ENCODE measurements at places on chromosomes 12 and 14.

DNA sequence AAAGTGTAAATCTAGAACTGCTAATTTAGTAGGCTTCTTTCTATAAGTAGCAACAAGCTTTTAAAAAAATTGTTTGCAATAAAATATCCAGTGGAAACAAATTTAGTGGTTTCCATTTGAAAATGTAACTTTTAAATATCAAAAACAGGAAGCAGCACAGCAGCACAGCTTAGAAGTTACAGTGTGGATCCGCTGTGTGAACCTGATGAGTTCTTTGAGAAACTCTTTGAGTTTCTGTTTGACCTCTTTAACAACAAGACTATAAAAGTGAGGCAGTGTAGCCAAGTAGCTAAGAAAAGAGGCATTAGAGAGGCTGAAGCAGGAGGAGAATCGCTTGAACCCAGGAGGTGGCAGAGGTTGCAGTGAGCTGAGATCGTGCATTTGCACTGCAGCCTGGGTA is 178.3 kb downstream of the NAV3 start:
- DNase-seq, result no peak

DNA sequence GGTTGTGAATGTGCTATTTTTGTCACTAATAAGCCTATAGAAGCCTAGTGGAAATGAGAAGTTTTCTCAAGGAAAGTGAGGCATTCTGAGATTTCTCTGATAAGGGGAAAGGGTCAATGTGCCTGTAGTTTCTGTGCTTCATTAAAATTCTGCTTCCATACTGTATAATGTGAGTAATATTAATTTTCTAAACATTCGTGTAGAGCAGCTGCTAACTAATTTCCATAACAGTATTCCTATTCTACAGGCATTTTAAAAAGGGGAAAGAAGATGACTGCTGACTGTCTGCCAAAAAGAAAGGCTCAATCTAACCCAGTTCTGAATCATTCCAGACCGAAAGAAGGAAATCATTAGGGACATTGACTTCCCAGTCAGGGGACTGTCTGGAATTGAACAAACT is 293.3 kb upstream of the TMPO start:
- no peak for DNase-seq

GRCh38 chr14:102537981-102538601 is 28.5 kb upstream of the ANKRD9 start:
- DNase-seq, result no peak

DNA sequence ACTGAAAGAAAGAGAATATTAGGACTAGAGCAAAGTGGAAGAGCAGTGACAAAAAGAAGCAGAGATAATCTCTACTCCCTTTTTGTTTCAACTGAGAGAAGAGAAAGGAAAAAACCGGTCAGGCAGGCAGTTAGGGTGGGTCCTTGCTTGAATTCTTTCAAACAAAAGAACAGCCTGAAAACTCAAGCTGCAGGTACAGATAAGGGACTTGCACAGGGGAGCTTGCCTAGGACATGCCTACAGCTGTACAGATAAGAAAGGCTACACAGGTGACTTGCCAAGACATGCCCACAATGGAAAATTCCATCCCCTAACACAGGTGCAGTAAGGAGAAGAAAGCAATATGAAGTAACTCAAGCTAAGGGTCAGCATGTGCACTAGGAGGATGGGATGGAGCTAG is 532.2 kb upstream of the MIS18BP1 start:
- DNase-seq, result peak; percentile 48

- DNase-seq, result no peak
Observed at GRCh38 chr12:69843608-69844007, 18.6 kb downstream of the MYRFL start.

- no peak for DNase-seq
Observed at GRCh38 chr14:40312296-40312695, 880.1 kb upstream of the FBXO33 start.

GRCh38 chr14:44369401-44370123 is 137.5 kb downstream of the FSCB start:
- DNase-seq, result no peak

DNA sequence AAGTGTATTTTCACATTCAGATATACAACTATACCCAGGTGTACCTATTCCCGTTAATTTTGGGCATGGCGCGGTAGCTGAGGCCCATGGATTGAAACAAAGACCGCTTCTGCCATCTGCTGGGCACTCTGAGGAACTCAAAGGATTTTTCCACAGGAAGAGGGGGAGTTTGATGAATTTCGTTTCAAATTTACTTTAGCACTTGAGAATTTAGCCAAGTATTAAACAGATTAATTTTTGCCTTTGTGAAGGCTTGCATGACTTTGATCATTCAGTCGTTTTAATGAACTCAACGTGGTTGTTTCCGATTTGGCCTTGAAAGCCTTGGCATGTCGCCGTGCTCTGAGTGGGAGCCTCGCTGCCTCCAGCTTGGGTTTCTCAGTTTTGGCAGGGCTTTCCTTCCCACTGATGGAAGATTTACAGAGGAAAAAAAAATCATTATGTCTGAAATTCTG is 153.2 kb upstream of the DDHD1 start:
- peak; percentile 72 for DNase-seq

DNA sequence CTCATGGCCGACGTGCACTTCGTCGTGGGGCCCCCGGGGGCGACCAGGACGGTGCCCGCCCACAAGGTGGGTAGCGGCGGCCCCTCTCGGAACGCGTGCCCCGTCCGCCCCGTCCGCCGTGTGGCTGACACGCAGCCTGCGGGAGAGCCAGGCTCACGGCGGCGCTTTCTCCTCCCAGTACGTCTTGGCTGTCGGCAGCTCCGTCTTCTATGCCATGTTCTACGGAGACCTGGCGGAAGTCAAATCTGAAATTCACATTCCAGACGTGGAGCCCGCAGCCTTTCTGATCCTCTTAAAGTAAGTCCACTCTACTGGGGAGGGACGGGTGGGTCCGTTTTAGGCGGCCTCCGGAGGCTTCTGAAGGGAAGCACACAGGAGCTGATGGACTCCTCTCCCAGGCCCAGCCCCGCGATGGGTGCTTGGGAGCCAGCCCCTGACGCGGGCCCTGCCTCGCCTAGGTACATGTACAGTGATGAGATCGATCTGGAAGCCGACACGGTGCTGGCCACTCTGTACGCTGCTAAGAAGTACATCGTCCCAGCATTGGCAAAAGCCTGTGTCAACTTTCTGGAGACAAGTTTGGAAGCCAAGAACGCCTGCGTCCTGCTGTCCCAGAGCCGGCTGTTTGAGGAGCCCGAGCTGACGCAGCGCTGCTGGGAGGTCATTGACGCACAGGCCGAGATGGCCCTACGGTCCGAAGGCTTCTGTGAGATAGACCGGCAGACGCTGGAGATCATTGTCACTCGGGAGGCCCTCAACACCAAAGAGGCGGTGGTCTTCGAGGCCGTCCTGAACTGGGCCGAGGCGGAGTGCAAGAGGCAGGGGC is 1.1 kb downstream of the BTBD6 start:
- DNase-seq, result peak; percentile 70

GRCh38 chr14:95769976-95770375 is 56.1 kb upstream of the TCL1A start:
- DNase-seq, result no peak

- DNase-seq, result no peak
Observed at GRCh38 chr12:6614513-6615172, 7.5 kb upstream of the CHD4 start.

- no peak for DNase-seq
Observed at GRCh38 chr14:28831126-28831525, 64.5 kb downstream of the FOXG1 start.

DNA sequence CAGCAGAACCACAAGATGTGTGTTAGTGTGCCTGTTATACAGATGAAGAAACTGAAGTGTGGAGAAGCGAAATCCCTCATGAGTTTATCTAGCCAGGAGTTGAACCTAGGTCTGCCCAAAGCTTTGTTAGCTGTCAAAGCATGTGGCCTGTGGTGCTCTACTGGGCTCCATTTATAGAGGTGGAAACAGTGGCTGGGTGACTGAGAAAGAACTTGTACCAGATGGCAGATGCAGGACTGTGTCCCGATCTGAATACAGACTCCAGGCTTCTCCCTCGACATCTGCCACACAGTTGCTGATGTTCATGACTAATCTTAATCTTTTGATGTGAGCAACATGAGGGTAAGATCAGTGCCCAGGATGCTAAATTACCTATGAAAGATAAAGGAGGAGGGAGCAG is 89.1 kb downstream of the C12orf75 start:
- DNase-seq, result no peak

DNA sequence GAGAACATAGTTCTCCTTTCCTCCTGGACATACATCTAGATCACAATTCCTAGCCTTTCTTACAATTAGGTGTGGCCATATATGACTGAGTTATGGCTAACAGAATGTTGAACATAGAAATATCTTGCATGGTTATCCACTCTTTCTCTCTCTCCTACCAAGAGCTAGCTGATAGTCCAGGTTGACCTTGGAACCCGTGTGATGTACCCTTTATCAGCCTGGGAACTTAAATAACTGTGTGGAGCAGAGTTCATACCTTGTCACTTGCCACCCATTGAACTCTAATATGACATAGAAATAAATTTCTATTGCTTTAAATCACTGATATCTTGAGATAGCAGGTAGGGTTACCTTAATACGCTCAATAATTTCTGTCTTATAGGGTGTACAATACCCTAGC is 115.9 kb downstream of the TPH2 start:
- no peak for DNase-seq

DNA sequence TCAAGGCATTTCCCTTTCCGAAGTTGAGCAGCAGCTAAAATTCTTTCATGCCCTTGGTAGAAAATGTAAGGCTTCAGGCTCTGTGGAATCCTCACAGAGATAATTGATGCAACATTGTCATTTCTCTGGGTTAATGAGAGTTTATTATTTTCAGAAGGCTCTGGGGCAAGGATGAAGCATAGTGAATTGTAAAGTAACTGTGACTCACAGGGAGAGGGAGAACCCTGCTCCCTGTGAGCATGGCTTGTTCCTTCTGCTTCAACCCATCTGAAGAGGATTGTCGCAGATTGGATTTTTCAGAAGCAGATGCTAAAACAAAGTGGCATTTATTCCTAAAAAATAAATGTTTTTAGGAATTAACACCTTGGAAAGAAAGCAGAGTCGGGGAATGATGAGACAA is 41.2 kb downstream of the APOBEC1 start:
- no peak for DNase-seq

DNA sequence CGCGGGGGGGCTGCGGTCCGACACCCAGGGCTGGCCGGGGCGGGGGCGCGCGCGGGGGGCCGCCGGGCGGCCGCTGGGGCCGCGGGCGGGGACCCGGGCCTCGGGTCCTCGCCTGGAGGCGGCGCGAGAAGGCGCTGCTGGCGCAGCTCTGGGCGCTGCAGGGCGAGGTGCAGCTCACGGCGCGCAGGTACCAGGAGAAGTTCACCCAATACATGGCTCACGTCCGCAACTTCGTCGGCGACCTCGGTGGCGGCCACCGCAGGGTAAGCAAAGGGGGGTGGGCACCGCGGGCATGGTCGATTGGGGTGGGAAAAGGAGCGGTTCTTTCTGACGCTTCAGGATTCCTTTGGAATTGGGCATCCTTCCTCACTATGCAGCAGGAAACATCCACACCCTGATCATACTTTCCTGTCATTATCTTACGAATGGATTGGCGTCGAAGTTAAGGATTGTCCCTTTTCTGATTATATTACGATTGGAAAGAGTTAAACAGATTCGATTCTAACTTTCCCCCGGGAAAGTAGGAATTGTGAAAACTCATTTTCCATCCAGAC is 798 bp downstream of the PDZRN4 start:
- no peak for DNase-seq

- no peak for DNase-seq
Observed at GRCh38 chr12:109729371-109729781, 15.8 kb downstream of the FAM222A start.

- DNase-seq, result no peak
Observed at GRCh38 chr12:77204083-77204482, 138.7 kb upstream of the E2F7 start.

- no peak for DNase-seq
Observed at GRCh38 chr12:132620113-132620898, 1.7 kb downstream of the P2RX2 start.

- peak; percentile 52 for DNase-seq
Observed at GRCh38 chr12:11763760-11764520, 114.5 kb downstream of the ETV6 start.

DNA sequence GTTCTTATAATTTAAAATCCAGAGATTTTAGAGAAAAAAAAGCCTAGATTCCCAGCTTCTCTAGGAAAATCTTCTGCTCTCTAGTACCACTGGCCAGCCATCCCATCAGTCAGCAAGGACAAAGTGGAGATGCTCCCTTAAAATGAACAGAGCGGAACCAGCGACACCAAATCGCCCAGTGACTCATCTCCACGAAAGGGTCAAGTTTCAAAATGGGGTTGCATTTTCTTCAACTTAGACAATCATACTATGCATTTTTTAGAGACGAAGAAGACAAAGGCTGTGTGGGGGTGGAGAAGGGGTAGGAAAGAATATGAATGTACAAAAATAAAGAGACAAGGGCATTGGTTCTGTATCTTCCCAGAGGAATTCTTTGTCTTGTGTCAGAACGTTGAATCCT is 212.0 kb downstream of the SLC15A4 start:
- DNase-seq, result no peak

- DNase-seq, result no peak
Observed at GRCh38 chr14:48748151-48748675, 838.0 kb downstream of the RPS29 start.

- DNase-seq, result peak; percentile 64
Observed at GRCh38 chr12:105330283-105330930, at the start of gene C12orf75. Gene C12orf75, plus strand, starts transcription at chr12:105330691. Its CDS starts 201 bp downstream, at chr12:105330892.

- peak; percentile 16 for DNase-seq
Observed at GRCh38 chr12:103505371-103506236, 9.8 kb upstream of the C12orf42 start.

GRCh38 chr12:18400186-18400585 is 138.9 kb downstream of the PIK3C2G start:
- DNase-seq, result no peak

DNA sequence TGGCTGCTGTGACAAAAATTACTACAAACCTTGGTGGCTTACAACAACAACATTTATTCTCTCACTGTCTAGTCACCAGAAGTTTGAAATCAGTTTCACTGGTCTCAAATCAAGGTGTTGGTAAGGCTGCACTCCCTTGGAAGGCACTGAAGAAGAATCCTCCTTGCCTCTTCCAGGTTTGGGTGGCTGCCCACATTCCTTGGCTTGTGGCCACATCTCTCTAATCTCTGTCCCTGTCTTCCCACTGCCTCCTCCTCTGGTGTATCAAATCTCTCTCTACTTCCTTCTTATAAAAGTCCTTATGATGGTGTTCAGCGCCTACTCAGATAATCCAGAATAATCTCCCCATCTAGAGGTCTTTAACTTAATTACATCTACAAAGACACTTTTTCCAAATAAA is 31.0 kb downstream of the PLCZ1 start:
- DNase-seq, result no peak

GRCh38 chr14:58119381-58119780 is 32.6 kb downstream of the ARMH4 start:
- DNase-seq, result no peak

- DNase-seq, result no peak
Observed at GRCh38 chr12:131250028-131250950, 296.6 kb downstream of the ADGRD1 start.
